Activated CD4-positive, alpha-beta T cell treated with anti-CD3 and anti-CD28 coated beads, Interleukin-2, amount 50 U/mL, for 24 hours (primary cell): ENCODE measurements at places on chromosomes 12 and 14.

DNA sequence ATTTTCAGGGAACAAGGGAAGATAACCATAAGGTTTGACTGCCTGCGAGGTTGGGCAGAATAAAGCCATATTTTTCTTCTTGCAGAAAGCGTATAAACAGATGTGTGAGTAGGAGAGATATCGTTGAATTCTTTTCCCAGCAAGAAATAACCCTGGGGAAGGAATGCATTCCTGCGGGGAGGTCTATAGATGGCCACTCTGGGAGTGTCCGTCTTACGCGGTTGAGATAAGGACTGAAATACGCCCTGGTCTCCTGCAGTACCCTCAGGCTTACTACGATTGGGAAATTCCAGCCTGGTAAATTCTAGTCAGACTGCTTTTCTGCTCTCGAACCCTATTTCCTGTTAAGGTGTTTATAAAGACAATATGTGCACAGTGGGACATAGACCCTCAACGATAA is 225.0 kb downstream of the LRIG3 start:
- DNase-seq, result no peak

- DNase-seq, result peak; percentile 0
Observed at GRCh38 chr14:37246427-37246829, 48.7 kb downstream of the MIPOL1 start.

DNA sequence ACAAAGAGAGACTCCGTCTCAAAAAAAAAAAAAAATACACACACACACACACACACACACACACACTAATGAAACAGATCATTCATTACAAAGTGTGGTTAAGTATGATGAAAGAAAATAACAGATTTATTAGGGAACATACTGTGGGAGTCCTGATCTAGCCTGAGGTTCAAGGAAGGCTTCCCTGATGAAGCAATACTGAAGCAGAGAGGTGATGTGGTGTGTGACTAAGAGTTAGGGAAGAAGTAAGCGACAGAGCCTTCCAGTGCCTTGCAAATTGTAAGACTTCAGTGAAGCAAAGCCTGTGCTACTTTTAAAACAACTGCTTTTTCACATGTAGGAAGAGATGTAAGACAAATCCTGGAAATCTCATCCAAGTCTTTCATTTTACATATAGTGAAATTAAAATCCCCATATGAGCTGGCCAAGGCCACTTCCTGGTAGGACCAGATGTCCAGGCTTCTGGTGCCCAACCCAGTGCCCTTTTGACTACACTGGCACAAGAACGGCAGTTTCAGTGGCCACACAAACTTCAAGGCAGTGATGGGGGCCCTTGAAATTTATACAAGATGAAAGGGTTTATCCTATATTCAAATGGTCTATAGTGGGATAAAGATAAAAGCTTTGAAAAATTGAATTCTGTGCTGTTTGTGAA is 86.2 kb downstream of the STON2 start:
- DNase-seq, result no peak

DNA sequence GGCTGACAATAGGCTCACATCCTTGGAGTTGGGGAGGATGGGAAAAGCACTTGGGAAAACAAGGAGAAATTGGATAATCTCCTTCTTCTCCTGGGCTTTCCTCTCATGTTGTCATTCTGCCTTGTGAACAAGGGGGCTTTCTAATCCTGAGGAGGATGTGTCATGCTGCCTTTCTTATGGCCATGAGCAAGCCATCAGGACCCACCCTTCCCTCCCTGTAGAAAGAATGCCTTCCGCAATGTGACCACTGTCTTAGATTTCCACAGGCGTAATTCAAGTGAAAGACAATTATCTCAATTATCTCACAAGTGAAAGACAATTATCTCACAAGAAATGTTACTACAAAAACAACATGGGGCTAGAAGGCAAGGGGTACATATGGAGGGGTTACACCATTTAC is 3.0 kb upstream of the OR6S1 start:
- DNase-seq, result no peak

DNA sequence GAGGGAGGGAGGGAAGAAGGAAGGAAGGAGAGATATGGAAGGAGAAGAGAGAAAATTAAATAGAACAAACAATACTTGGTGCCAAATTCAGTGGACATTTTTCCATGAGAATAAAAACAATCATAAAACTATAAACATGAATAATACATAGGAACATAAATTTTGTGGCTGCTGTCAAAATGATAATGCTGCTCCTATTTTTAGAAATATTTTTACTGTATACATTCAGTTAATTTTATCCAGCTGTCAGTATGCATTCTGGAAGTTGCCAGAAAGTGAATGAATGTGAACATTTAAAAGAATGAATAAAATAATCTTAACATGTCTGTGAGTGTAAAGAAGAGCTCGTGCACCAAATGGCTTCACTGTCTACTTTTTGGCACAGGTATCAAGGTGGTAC is 13.9 kb upstream of the PCED1B start:
- DNase-seq, result no peak

DNA sequence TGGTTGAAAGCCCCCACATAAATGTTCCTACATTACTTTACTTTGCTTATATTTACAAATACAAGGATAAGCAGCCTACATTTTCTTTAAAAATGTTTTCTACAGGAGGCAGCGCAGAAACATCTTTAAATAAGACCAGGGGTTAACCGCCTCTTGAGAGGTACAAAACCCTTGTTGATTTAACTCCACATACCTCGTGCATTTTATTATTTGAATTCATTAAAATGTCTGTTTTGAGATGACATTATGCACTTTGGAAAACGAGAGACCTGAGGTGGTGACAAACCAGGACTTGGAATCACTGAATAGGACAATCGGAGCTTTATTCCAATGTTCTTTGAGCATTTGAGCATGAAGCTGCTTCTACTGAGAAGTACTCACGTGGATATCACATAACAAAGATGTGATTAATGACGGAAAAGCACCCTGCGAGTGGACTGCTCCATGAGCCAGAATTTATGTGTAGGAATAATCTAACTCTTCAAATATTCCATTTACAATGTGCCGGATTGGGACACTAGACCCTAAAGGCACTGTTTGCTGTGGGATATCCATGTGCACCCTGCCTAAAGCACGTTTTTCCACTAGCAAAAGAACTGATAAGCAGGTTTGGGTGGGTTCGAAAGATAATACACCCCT is 746 bp upstream of the DUSP16 start:
- no peak for DNase-seq

DNA sequence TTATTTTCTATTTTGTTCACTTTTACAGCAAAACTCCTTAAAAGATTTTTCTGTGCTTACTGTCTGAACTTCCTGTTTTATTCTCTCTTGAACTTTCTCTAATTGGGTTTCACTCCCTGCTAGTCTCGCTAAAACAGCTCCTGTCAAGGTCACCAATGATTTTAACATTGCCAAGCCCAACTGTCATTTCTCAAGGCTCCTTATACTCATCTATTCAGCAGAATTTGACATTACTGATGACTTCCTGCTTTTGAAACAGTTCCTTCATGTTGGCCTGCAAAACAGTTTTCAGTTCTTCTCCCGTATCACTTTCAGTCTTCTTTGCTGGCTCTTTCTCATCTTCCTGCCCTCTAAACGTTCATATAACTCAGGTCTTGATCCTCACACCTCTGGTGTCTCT is 268.5 kb upstream of the USP15 start:
- DNase-seq, result no peak

DNA sequence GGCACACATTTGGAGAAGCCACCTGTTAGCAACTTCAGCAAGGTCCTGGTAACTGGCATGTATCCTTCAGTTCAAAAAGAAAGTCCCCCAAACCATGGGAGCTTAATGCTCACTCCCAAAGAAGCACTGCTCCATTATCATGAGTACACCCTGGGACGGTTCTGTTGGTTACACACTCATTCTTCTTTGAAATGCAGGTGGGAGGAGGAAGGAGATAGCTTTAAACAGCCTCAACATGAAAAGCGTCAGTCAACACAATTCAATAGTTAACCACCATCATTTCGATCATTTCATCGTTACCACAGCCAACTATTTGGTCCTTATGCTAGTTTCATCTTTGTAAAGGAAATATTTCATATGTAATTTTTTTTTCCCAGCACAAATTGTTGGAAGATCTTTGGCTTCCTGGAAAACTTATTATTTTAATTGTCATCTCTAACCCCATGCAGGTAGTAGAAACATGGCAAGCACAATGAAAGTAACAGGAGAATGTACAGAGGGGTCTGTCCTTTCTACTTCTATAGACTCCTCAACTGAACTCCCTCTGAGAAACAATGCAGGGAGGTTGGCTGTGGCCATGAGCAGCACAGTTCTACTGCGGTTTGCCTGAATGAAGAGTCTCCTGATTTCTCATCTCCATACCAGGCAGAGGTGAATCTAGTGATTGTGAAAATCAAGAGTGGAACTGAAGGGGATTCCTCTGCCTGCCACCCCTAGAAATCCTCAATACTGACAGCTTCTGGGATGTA is 196.4 kb upstream of the FOXN3 start:
- no peak for DNase-seq

- DNase-seq, result no peak
Observed at GRCh38 chr14:66483322-66483721, 2.8 kb upstream of the CCDC196 start.

DNA sequence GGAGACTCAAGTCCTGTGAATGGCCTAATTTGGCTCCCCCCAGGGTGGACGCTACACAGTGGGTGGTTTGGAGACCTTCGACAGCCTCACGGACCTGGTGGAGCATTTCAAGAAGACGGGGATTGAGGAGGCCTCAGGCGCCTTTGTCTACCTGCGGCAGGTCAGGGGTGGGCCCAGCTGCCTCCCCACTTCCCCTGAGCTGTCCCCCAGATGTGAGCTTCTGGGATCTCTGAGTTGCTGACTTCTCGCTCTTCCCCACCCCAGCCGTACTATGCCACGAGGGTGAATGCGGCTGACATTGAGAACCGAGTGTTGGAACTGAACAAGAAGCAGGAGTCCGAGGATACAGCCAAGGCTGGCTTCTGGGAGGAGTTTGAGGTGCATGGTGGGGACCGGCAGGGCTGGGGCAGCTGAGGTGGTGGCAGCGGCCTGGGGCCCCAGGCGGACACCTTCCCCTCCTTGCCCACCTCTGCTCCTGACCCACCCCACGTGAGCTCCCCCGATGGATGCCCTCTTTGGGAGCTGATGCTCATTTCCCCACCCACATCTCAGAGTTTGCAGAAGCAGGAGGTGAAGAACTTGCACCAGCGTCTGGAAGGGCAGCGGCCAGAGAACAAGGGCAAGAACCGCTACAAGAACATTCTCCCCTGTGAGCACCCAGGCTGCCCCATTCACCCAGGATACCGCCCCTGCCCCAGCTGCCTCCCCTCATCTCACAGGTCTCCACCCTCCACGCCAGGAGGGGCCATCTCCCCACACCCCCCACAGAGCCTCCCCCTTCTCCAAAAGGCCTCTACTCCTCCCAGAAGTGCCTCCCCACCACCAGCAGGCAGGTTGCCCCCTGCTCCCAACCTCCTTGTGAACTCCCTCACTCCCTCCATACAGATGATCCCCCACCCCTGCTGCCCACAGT is 4.2 kb downstream of the PTPN6 start:
- DNase-seq, result no peak

DNA sequence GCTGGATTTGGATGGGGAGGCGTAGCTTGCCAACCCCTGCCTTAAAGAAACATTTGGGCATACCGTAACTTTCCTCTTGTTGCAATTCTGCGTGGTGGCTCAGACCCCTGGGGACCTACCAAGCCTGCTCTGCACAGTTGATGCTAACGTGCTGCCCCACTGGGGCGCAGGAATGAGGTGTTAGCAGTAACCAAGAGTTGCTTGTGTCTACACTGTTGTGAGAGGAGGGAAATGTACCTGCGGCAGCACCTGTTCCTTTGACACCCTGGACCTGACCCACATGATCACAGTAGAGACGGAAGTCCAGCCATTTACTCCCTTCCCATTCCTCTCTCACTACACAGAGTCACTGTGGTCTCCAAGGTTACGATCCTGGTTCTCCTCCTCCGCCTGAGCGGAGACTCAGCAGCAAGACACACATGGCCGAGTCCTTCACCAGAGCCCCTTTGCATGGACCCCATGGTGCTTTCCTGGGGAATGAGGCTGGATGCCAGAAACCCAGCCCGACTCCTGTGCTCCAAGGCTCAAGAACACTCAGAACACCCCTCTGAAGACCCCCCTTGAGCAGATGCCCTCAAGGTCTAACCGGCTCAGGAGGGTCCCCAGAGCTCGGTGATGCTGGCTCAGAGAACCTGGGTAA is 84.8 kb downstream of the FBXL14 start:
- no peak for DNase-seq

GRCh38 chr12:32248441-32249140 is 141.9 kb downstream of the BICD1 start:
- DNase-seq, result no peak

DNA sequence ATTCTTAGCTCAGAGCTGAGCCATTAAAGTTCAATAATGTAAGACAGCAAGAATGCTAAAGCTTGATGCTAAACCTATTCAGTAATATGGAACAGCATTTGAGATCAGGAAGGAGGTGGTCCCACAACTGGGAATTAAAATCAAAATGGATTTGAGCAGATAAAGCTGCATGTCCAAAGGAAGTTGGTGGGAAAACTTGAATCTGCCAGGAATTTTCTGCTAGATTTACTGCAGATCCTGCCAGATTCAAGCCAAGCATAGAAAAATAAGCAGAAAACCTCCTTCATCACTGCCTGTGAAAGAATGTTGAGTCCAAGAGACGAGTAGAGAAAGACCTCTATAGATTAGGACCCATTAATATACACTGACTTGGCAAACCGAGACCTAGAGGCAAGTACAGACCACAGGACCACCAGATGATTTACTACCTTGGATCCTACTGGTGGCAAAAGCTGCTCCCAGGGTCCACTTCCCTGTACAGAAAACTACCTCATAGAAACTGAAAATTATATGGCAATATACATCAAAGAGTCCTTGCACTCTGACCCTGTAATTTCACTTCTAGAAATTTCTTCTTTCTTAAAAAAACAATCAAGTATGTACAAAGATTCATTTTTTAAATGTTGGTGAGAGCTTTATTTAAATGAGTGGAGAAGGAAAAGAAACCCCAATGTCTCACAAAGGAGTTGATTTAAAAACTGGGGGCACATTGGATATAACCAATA is 263.2 kb downstream of the DAD1 start:
- no peak for DNase-seq

GRCh38 chr12:130254461-130255276 is 83.0 kb upstream of the PIWIL1 start:
- DNase-seq, result no peak

GRCh38 chr12:82862069-82862841 is 175.5 kb downstream of the TMTC2 start:
- no peak for DNase-seq

DNA sequence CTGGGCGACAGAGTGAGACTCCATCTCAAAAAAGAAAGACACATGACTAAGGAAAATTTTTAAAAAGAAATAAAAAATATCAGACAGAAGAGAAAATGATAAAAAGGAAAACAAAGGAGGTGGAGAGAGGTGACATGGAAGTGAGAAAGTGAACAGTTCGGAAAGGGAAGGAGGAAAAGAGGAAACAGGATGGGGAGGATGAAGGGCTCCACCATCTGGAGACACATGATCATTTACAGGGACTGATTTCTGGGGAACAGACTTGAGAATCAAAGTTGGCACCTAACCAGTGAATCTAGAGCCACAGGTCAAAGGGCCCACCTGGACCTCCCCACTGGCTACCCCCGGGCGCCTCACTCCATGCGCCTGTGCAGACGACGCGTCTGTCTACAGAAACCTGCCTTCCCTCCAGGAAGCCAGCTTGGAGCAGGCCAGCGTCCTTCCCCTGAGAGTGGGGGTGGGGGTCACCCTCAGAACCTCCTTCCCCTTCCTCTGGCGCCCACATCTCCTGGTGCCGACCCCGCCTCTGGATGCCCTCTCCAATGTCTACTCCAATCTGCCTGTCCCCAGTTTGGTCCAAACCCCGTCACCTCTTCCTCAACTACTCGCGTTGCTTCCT is 60.5 kb downstream of the AMN start:
- no peak for DNase-seq
